Bronchial epithelial cell (primary cell): ENCODE measurements at places on chromosomes 4 and X. TPM values are rescaled to one million over a fixed set of nuclear protein-coding genes. Genes with fewer than 3 reads are reported as not detected.

XK gene
- 0.26 and 0.51 TPM in 2 replicates for total RNA-seq

CXCL5 gene
- total RNA-seq = 0.51 and 0.53 TPM in 2 replicates

UCP1 gene
- total RNA-seq = under 0.01 TPM in 1 of 2 replicates, not detected in the other

ASB5 gene
- not detected in 2 replicates for total RNA-seq

DKC1 gene
- total RNA-seq = 62.1 and 91.1 TPM in 2 replicates

LRIT3 gene
- under 0.01 TPM in 2 replicates for total RNA-seq
